NCI-H1417 treated with DMSO at 0.1 percent for 48 hours (cell line): ENCODE measurements at places on chromosomes 6 and 20.

GRCh38 chr20:61019322-61019721 lies 232.7 kb upstream of the CDH4 start:
- DNase-seq: no peak

GRCh38 chr6:133645966-133646740 lies 242.8 kb upstream of the TCF21 start:
- no peak for DNase-seq

GRCh38 chr20:62359043-62359490 lies 8.0 kb downstream of the LAMA5 start:
- DNase-seq: no peak

GRCh38 chr6:57102976-57103375 lies 13.0 kb downstream of the ZNF451 start:
- DNase-seq: no peak

- no peak for DNase-seq
Measured at GRCh38 chr6:54267798-54268197, 40.4 kb upstream of the TINAG start.
